ENCODE measurements at places on chromosomes 16 and 17. TPM values are rescaled to one million over a fixed set of nuclear protein-coding genes. Genes with fewer than 3 reads are reported as not detected.

Gene HOXB8
- 19.2 TPM for total RNA-seq

Gene CLEC18A
- total RNA-seq: 8.1 TPM

Gene FNDC8
- total RNA-seq: not detected

Gene WSCD1
- total RNA-seq: 47.1 TPM

Gene MRM1
- 18.8 TPM for total RNA-seq

DNA sequence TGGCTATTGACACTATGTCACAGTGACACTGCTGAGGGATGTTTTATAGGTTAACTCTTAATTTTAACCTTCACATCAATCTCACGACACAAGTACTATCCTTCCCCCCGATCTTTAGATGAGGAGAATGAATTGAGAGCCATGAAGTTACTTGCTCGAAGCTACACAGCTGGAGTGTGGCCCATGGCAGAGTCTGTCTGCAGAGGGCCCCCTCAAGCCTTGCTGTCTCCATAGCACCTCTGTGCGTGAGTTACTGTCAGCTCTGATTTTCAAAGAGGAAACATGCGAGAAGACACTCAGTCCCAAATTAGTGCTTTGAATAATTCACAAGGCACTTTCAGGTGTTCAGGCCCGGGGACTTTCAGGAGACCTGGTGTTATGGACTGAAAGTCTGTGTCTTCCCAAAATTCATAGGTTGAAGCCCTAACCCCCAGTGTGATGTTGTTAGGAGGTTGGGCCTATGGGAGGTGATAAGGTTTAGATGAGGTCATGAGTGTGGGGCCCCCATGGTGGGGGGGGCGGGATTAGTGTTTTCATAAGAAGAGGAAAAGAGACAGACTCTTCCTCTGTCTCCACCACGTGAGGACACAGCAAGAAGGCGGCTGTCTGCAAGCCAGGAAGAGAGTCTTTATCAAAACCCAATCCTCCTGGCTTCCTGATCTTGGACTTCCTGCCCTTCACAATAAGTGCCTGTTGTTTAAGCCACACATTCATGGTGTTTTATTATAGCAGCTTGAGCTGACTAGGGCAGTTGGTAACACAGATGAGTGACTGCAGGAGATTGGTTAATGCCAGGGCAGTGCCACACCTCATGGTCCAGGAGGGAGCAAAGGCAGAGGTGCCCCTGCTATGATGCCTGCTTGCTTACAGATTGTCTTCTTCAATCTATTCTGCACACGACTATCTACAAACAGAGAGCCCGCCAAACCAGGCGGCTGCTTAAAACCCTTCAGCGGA lies 281.8 kb downstream of the HAPSTR1 start:
- no peak for DNase-seq

DNA sequence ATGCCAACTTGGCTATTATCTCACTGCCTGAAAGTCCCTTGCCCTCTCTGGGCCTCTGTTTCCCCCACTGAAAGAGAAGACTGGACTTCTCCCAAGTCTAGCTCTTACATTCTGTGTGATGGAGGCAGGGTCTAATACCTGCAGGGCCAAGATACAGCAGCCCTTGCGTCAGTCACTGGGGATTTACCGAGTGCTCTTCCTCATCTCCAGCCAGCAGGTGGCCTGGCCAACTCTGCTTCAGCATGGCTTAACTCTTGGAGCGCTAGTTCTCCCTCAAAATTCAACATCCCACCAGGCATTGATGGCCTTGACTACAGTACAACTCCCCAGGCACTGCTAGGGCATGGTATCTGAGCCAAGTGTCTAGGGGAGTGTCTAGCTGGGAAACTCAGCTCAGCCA lies 19.9 kb upstream of the MTMR4 start:
- no peak for DNase-seq

DNA sequence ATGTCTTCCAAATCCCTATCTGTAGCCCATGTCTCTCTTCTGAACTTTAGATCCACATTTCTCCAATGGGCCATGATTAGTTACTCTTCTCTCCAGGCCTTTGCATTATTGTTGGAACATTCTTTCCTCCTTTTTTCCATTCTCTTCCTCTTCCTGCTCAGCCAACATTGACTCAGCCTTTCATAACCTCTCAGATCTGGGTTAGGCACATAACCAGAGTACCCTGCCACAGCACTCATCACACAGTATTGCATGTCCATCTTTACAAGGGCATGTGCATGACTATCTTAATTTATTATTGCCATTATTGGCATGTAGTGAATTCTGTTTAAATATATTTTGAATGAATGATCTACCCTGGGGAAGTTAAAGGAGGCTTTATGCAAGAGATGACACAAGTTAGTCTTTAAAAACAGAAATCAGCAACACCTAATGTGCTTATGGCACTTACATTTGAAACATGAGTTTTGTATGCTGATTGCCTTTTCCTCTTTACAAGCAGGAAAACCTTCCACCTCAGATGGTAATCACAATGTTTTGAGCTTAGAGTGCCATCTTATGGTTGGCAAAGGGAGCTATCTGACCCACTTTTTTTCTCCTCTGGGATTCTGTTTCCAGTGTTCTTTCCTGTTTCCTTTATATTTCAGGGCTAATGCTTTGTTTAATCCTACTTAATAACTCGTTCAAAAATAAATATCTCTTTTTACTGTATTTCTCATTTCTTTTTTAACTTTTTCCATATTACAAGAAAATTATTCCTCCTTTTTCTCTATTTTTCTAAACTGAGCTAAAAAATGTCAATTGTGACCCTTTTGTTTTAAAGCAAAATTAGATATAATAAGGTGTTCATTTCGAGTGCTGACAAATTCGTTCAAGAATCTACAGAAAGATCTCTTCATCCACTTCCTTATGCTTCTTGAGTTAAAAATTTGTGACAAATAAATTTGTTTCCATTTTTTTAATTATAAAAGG lies 151.0 kb upstream of the RBL2 start:
- DNase-seq: no peak

DNA sequence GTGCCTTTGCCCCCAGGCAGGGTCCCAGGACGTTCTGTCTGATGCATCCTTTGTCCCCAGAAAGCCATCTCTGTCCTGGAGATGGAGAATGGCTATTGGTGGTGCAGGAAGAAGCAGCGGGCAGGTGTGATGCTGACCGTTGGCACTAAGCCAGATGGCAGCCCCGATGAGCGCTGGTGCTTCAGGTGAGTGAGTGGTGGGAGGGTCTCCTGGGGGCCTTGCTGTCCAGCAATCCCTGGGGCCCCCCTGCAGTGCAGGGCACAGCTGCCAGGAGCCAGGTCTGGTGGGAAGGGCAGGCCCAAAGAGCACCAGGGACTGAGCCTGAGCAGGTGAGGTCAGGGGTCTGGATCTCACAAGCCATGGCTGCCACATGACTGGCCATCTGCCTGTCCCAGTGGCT lies 18.1 kb downstream of the TRPV2 start:
- DNase-seq: no peak

GRCh38 chr16:81216114-81216513 lies 22.4 kb upstream of the BCO1 start:
- DNase-seq: no peak

- no peak for DNase-seq
These were observed 463.1 kb downstream of the MAF start for GRCh38 chr16:79137426-79137939.

DNA sequence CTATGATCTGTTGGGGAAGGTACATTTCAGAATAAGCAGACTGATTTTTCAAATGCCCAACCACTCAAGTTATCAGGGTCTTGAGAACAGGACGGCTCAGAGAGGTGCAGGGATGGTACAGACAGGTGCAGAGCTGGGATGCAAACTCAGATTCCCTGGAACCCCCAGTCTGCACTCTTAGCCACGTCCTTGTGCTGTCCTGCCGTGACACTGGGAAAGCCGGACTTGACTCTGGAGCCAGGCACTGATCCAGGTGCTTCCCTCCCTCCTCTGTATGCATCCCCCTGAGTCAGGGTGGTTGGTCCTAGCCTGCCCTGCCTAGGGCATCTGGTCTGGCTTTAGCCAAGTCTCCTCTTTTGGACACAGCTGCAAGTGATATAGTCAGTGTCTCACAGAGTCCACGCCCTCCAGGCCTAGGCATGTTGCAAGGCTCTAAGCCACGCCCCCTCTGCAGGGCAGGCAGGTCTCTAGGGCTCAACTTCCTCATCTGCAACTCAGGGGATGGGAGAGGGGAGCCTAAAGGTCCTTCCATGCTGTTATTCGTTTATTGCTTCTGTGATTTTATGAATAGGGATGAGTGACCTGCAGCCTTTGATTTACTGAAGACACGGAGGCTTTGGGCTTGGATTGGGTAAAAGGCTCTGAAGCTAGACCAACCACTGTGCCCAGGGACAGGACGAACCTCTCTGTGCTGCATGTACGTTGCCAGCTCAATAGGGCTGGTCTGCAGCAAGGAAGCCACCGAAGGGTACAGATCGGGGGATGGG lies 97.3 kb downstream of the SDK2 start:
- DNase-seq: peak; percentile 60
